ENCODE measurements at places on chromosomes 3 and 15. TPM values are rescaled to one million over a fixed set of nuclear protein-coding genes. Genes with fewer than 3 reads are reported as not detected.

The TMEM45A gene
- total RNA-seq, result 5.6 TPM

The LRRIQ4 gene
- total RNA-seq, result not detected

The ARL13B gene
- total RNA-seq, result 12.7 TPM

DNA sequence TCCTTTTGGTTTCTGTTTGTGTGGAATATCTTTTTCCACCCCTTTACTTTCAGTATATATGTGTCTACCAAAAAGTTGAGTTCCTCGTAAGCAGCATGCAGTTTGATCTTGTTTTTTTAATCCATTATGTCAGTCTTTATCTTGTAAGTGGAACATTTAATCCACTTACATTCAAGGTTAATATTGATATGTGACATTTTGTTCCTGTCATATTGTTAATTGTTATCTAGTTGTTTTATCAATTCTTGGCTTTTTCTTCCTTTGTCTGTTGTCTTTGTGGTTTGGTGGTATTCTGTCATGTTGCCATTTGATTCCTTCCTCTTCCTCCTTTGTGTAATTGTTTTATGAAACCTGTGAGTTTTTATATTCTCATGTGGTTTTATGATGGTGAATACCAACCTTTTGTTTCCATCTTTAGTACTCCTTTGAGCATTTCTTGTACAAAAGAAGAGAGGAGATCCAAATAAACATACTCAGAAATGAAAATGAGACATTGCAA, 43.4 kb upstream of the XCR1 start:
- no peak for DNase-seq
- no peak overlapping the region for H3K4me3 ChIP-seq
- peaks cover under 1% of the 10 kb centered on the region for H3K27me3 ChIP-seq
- no peaks in the 10 kb centered on the region for H3K36me3 ChIP-seq
- H3K27ac ChIP-seq, result no peak overlapping the region
- H3K4me1 ChIP-seq, result no peaks in the 10 kb centered on the region

- no peaks in the 10 kb centered on the region for H3K27me3 ChIP-seq
- H3K4me3 ChIP-seq, result peak overlapping the region; percentile 71
These were observed 54.4 kb downstream of the FEZF2 start for GRCh38 chr3:62318752-62319569.

All from endothelial cell of umbilical vein (primary cell).